ENCODE measurements at places on chromosomes 11 and 22.

DNA sequence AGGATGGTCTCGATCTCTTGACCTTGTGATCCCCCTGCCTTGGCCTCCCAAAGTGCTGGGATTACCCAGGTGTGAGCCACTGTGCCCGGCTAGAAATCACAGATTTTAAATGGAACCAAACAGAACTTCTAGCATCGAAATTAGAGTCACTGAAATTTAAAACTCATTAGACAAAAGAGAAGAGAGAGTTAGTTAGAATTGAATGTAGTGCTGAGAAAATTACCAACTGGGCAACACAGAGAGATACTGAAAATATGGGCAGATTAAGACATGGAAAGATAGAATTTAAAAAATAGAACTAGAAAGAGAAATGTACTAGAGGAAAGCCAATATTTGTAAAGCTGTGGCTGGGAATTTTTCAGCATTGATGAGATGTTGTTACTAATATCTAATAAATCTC is 217.9 kb downstream of the TBC1D22A start:
- DNase-seq, result no peak

DNA sequence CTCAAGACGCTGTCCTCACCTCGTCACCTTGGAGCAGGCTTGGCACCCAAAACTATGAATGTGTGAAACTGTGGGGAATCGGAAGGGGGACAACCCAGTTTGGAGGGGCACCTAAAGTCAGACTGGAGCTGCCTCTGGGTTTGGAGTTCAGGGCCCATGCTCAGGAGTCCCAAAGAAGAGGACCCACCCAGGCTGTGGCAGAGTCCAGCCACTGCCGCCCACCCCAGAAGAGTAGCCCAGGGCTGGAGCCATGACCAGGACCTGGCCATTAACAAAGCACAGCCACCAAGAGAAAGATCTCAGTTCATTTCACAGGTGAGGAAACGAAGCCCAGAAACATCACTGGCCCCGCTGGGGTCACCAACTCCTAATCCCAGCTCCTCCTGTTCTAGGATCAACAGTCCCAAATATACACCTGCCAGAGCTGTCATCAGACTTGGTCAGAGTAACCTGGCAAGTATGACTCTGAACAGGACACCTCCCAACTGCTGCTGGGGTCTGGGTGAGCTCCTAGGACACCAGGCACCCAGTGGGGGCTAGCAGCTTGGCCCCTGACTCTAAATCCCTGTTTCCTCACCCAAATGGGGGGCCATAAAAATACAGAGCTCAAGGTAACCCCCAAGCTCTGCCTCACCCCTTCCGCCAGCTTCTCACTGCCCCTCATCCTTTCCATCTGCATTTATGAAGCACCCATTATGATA is 2.7 kb downstream of the RAB3IL1 start:
- no peak for DNase-seq

DNA sequence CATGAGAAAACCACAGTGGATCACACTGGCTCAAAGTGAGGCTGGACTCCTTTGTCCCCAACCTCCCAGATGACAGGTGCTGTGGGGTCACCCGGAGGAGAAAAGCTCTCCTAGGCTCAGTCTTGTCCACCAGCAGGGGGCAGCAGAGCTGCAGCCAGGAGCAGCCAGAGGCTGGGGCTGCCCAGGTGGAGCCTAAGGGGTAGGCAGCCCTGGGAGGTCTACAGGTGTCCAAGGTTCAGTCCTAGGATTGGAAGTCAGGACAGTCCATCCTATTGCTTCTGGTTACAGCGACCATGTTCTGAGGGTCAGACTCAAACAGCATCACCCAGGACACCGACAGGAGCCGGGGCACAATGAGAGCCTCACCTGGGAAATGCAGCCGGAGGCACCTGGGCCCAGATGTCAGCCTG is 77.6 kb upstream of the IGLL5 start:
- DNase-seq, result no peak

DNA sequence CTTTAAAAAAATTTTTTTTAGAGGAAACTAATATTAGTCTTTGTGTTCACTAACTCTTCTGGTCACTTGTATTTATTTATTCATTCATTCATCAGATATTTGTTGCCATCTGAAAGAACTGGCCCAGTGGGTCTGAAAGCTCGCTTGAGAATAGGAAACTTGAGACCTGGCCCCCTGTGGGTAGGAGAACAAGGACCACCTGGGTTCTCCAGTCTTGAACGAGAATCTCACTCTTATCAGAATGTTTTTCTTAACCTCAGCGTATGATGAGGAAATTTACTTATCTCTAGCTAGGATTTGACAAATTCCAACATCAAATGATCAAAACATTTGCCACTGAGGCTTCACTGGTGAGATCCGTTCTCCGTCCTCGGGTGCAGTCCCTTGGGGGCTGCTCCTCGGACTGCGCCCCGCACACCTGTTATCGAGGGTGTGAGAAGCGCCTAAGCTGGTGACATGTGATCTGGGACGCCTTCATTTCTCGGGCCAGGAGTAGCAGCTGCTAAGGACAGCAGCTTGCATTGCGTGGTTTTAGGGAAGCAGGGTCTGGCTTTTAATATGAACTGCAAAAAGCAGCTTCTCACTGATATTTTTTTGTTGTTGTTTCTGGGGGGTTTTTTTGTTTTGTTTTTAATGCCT is 6.3 kb downstream of the C22orf31 start:
- DNase-seq, result no peak

- DNase-seq, result no peak
Observed at GRCh38 chr11:128909438-128910125, 18.4 kb downstream of the KCNJ5 start.

GRCh38 chr11:66277471-66278362 is at the start of gene CNIH2:
TSS of gene CNIH2 (plus strand) at chr11:66278175. CDS start at chr11:66278457, 282 bp downstream.
- DNase-seq, result no peak

DNA sequence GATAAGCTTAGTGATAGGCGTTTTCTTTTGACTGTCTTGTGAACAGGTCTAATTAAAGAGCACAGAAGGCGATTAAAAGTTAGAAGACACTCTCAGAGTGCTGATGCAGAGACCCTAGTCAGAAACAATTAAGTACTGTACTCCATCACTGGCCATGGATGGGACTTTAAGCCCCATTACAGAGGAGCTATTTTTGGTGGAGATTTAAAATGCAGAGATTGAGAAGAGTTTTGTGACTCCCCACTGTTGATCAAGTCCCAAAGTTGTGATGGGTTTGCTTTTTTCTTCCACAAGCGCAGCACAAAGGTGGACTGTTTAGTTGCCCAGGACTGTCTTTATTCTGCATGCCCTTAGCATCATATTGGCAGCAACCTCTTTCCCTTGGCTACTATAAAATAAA is 978 bp downstream of the LUZP2 start:
- DNase-seq, result no peak

DNA sequence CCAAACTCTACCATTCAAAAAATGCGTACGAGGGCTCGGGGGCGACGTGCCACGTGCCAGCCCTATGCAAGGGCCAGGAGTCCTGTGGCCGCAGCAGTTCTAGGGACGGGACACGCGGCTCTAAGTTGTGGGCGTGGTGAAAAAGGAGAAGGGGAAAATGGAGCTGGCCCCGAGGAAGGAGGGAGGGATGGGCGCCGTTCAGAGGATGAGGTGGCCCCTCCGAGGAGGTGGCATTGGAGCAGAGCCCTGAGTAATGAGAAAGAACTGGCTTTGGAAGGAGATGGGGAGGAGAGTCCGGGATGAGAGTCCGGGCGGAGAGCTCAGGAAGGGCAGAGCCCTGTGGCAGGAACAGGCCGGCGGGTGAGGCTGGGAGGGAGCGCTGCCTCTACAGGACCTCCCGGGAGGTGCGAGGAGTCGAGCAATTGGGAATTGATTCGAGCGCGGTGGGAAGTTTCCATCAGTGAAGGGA is 21.0 kb downstream of the OTUB1 start:
- no peak for DNase-seq

- DNase-seq, result no peak
Observed at GRCh38 chr11:26219183-26220117, 112.5 kb upstream of the ANO3 start.

- no peak for DNase-seq
Observed at GRCh38 chr11:59555601-59556114, 44.3 kb downstream of the OR4D9 start.

DNA sequence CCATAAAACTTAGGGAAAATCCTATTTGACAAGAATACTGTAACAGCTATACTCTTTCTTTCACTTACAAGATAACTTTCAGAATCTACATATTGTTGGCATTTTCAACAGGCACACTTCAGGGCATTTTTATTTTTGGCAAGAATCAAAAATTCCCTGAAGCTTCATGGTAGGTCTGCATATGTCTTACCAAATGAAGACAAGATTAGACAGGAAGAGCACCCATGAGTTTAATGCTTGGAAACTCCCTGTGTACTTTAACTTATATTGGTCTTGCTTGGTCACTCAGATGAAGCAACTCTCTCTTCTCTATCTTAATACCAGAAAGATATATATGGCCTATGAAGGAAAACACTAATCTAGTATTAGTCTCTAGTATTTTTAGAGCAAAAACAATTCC is 137.7 kb downstream of the ATG16L2 start:
- no peak for DNase-seq

GRCh38 chr11:46675288-46675851 is 25.0 kb downstream of the ARHGAP1 start:
- no peak for DNase-seq

Measured in neuronal stem cell (in vitro differentiated cells).